ENCODE measurements at places on chromosomes 4 and X.

- no peak for DNase-seq
These were observed 66.1 kb upstream of the FRG1 start for GRCh38 chr4:189874591-189874990.

DNA sequence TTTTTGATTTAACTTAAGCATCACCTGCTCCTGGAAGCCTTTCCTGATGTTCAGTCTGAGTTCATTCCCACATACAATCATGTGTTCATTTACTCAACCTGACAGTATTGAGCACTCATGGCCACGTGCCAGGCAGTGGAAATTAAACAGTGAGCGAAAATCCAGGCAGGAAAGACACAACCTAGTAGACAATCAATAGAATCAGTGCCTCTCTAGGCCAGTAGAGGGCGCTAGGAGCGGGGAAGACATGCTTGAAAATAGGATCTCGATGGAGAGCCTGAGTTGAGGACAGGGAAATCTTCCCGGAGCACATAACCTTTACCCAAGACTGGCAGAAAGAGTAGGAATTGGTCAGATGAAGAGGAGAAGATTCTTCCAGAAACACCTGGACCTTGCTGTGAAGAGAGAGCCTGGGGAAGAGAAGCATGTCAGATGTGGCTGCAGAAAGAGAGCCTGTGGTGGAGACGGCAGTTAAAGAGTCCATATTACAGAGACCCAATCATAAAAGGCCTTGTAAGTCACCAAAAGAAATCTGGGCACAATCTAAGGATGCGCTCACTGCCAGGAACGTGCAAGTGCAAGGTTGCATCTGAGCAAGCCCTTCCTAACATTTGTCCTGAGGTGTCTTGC lies 103.5 kb downstream of the LDB2 start:
- DNase-seq, result peak; percentile 0

- no peak for DNase-seq
These were observed 131.9 kb upstream of the SMIM31 start for GRCh38 chr4:164621886-164622521.

DNA sequence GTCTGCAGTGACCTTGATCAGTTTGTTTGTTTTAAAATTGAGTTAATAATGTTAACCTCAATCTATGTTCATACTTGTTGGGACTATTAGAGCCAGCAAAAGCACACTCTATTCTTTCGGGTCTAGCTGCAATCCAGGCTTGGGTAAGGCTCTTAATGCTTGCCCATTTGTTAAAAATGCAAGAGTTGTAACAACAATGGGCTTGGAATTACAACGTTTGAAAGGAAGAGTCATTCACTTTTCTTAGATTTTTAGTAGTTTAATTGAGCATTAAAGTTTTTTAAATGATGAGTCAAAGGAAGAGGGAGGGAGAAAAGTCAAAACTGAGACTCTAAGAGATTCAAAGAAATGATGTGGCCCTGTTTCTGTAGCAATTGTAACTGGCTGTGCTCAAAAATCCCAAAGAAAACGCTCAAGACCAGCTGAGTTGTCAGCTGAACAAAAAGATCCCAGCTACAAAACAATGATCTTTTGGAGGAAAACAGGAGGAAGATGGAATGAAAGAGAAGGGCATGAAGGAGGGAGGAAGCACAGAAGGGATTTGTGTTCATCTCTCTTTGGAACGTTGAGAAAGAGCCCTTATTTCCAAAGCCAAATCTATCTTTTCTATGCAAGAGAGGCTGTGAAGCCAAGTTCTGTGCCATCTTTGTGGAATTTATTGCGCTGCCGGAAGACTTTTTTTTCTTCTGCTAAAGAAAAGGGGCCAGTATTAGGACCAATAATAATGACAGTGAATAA lies 5.5 kb downstream of the SCD5 start:
- no peak for DNase-seq

GRCh38 chrX:123477673-123478072 lies 255.2 kb downstream of the THOC2 start:
- no peak for DNase-seq

DNA sequence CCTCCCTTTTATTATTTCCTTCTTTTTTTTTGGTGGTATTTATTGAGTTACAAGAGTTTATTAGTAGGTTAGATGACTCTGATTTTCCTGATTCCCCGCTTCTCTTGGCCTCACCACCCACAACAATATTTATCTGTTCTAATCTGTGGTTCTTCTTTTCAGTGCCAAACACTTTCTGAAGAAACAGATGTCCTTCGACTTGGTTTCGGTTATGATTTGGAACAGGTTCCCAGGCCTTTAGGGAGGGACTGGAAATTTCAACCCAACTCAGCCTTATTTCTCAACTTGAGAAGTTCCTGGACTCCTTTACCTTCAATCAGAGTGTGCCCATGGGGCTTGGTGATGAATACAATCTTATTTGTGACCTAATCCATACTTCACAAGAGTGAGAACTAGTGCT lies 108.1 kb downstream of the UCHL1 start:
- DNase-seq, result no peak

DNA sequence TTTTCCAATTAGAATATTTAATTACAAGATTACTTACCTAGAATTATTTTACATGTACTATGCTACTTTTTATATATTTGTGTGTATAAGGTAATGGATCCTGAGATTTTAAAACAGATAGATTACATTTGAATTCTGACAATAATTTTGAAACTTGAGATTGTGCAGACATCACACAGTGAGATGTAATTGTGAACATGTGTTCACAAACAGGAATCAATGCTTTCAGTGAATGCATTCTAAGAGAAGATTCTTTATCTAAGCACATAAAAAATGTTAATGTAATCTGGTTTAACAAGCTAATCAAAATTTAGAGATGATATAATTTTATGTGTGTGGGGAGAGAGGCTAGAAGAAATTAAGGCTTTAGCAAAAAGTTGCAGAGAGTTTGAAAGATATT lies 1925.5 kb downstream of the ARAP2 start:
- DNase-seq, result no peak

DNA sequence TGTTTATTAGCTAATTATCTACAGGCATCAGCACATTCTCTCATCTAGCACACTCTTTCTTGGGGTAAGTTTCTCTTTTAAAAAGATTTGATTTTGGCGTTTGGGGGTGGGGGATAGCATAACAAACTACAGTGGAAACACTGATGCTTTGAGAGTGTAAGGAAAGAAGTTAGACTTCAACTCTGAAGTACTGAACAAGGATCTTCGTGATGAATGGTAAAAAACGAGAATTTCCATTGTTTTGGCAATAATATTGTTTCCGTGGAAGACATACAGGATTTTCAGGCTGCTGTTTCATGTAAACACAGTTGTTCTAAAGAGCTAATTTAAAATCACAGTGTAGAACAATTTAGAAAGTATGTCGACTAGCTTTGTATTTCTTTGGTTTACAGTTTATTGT lies 451 bp downstream of the LPAR4 start:
- no peak for DNase-seq

GRCh38 chr4:144899393-144899792 lies 198.6 kb downstream of the ANAPC10 start:
- no peak for DNase-seq

DNA sequence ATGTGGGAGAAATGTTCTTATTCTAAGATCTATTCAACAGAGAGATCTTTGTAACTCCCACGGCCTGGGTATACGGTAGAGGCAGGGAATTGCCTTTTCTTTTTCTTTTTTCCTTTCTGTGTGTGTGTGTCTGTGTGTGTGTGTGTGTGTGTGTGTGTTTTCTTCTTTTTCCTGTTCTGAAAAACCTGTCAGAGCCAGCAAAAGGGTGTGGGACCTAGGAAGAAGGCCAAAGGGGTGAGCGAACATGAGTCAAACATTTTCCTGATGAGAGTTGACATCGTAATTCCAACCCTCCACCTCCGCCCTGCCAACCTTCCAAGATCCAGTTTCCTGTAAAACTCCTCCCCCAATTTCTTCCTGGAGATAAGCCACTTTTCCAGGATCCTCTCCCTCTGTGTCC lies 2.8 kb upstream of the CHIC2 start:
- no peak for DNase-seq
